ENCODE measurements at places on chromosomes 3 and 15. TPM values are rescaled to one million over a fixed set of nuclear protein-coding genes. Genes with fewer than 3 reads are reported as not detected.

DNA sequence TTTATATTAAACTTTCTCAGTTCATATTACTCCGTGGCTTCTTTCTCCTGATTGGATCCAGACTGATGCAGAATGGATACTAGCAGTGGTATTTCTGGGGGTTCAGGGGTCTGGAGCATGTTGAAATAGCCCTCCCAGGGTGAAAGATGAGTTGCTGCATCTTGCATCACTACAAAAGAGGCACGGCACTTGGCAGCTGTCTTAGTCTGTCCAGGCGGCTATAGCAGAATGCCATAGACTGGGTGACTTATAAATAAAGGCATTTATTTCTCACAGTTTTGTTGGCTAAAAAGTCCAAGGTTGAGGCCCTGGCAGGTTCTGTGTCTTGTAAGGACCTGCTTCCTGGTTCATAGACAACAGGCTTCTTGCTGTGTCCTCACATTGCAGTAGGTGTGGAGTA lies 660 bp upstream of the BCL2L10 start:
- no peak for DNase-seq

- no peak for DNase-seq
Measured at GRCh38 chr3:119562307-119562961, 3.0 kb upstream of the CD80 start.

GRCh38 chr15:70299931-70300869 lies 202.5 kb upstream of the TLE3 start:
- no peak for DNase-seq

DNA sequence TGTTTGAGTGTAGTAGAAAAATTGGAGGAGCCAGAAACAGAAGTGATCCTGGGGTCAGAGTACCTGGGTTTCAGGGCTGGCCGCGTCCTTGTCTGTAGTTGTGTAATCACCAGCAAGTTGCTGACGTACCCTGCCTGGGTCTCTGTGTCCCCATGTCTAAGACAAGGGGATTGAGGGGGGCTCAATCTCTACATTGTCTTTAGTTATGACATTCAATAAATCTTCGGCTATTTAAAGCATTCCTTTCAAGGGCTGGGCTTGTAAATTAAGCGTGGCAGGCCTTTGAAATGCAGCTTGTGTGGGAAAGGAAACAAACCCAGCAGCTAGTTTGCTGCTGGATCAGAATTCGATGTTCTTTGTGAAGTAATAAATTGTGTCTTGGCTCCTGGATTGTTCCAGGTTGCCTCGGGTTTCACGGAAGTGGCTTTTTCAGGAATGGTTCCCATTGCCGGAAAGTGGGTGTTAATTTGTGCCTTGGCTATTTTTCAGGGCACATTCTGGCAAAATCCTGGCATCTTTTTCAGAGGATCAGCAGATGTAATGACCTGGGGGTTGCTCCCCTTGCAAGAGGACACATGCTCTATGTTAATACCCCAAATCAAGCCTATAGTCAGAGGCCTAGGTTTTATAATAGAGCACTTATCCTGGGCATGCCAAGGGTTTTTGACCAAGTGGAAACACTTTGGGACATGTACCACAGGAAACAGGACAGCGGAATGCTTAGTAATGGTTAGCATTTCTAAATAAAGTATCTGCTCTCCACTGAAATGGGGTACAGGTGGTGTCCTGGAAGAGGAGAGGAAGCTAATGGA lies 294.8 kb upstream of the NR2E3 start:
- no peak for DNase-seq

- DNase-seq: no peak
Measured at GRCh38 chr15:62972814-62973213, 69.7 kb upstream of the TPM1 start.

- DNase-seq: no peak
Measured at GRCh38 chr3:181692311-181693145, 19.2 kb upstream of the SOX2 start.

DNA sequence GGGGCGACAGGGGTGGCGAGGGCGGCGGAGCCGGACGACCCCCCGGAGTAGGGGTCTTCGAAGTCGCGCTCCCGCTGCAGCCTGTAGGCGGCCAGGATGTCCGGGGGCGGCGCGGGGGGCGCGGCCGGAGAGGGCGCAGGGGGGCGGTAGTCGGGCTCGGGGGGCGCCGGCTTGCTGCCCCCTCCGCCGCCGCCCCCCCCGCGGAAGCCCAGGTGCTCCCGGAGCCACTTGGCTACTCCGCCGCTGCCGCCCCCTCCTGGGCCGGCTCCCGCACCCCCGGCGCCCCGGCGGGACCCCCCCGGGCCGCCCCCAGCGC lies 230 bp downstream of the SHF start:
- no peak for DNase-seq

DNA sequence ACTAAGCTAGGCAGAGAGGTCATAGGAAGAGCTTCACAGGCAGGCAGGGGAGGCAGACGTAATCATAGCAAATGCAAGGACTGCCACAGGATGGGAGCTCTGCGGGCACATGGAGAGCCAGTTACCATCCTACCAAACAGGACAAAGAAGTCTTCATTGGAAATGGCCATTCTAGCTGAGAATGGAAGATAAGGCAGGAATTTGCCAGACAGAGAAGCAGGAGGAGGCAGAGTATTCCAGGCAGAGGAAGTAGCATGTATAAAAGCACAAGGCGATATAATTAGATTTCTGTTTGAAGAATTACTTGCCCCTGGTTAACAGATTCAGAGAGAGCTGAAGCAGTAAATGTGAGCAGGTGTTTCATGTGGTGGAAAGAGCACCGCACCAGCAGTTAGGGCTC lies 3.5 kb upstream of the SEMA5B start:
- DNase-seq: no peak

- DNase-seq: no peak
Measured at GRCh38 chr3:149992416-149993058, 21.8 kb upstream of the PFN2 start.

Gene MGA
- total RNA-seq: 30.2 TPM

Gene DNAH1
- 2.2 TPM for total RNA-seq

Gene ROPN1B
- 4.6 TPM for total RNA-seq

Gene ALG1L2
- total RNA-seq: not detected

Gene VPS39
- total RNA-seq: 43.0 TPM

Gene AZI2
- total RNA-seq: 42.6 TPM

Gene MYO5C
- total RNA-seq: 3.4 TPM

Gene GRAMD2A
- total RNA-seq: not detected

Gene AADACL2
- total RNA-seq: not detected
